ENCODE measurements at places on chromosomes 3 and 15.
A peak's percentile ranks its signal among the peaks of the same experiment; 100 is the strongest.

DNA sequence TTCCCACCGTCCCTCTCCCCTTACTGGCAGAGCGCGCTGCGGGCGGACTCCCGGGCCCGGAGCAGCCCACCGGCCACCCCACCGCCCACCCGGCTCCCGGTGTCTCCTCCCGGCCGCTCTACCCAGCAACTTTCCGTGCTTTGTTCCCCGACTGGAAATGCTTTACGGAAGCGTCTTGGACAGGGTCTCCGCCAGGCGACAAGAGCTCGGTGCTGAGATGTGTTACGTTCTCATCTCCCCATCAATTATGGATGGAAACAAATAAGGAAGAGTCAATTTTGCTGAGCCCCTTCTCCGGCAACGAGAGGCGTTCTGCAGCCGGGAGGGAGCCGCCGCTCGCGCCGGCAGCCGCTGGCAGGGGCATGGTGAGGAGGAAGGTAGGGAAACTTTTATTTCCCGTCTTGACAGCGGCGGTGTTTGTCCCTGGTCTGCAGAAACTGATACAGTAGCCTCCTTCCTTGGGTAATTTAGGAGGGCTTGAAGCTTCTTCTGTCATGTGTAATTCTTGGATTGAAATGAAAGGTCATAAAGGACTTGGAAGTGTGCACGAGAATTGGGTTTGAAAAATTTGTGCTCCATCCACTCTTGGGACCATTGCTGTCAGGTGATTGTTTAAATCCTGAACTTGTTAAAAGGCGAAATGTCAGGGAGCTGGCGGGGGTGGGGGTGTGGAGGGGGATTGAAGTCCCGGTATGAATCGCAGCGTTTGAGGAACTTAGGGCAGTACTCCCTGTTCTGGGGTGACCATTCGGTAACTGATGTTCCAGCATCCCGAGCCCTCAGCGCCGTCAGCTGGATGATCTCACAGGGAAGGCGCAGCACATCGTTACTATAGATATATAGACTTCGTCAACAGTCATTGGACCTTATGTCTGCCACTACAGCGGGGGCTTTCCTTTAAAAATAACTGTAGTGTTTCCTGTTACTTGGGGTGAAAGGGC lies 1.5 kb downstream of the SEMA6D start:
- no peak for DNase-seq

DNA sequence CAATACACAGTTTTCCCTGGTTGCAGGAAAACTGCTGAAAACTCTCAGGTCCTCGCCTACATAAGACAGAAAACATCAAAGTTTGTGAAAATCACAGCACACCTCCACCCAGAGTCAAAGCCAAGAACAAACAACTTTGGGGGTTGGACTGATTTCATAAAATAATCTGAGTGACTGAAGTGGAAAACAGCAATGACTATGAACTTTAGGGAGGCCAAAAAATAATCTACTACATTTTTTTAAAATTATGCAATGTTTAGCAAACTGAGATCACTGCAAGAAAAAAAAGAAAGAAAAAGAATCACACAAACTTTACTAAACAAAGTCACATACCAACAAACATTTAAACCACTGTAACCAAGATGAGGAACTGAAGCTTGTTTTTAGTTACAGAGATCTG lies 15.9 kb upstream of the FOXP1 start:
- no peak for DNase-seq

GRCh38 chr3:64560791-64561190 lies 127.0 kb downstream of the ADAMTS9 start:
- DNase-seq, result no peak

- peak; percentile 40 for DNase-seq
Observed at GRCh38 chr3:48656841-48657281, 5.8 kb downstream of the CELSR3 start.

DNA sequence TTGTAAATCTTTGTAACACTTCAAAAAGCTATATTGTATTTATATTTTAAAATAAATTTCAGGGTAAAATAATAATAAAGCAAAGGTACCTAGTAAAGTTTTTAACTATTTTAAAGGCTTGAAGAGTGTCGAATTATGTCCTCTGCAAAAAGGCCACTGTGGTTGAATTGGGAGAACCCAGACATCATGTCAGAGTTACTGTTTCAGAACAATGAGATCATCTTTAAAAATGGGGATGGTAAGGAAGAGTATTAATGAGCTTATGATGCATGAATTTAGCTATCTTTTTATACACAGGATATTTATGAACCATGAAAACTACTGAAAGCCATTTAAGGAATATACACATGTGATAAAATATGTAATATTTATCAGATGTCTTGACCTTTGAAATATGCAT lies 26.3 kb downstream of the KCNMB3 start:
- no peak for DNase-seq

GRCh38 chr3:150329408-150329807 lies 78.7 kb upstream of the TSC22D2 start:
- DNase-seq, result no peak

- no peak for DNase-seq
Observed at GRCh38 chr3:187946981-187947380, 201.7 kb upstream of the BCL6 start.

- peak; percentile 28 for DNase-seq
Observed at GRCh38 chr3:15064299-15064834, 748 bp downstream of the MRPS25 start.

DNA sequence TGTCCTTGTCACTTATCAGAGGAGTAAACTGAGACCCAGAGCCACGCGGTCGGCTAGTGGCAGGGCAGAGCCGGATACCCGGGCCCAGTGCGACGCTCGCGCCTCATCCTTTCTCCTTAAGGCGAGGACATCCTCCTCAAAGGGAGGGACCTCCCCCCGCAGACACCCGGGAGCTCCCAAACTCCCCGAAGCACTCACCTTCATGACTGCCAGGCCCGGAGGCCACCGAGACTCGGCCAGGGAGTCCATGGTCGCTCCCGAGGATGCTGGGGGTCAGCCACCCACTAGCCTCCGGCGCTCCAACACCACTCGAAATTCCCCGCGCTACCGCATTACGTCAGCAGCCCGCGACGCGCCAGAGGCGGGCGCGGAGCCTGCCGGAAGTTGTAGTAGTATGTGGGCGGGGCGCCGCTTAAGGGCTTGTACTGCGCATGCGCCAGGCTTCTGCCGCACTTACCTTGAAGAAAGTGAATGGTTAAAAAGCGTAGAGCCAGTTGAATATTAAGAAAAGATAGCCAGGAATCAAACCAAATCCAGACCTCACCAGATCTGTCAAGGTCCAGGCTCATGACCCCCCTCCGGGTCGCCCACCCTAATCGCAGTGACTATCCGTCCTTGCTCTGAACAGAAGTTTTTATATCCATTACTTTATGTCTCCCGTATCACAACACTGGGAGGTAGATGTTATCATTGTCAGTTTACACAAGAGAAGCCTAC lies at the start of gene RAD18:
Gene RAD18, minus strand, starts transcription at position 336 of the 717 bp plus-strand sequence. Its CDS starts 87 bp downstream, at position 249.
- DNase-seq, result peak; percentile 90

- DNase-seq, result no peak
Observed at GRCh38 chr3:173676094-173676493, 278.6 kb downstream of the NLGN1 start.

GRCh38 chr15:51283026-51283425 lies 55.4 kb downstream of the CYP19A1 start:
- no peak for DNase-seq

GRCh38 chr3:101351829-101352228 lies 31.5 kb upstream of the IMPG2 start:
- no peak for DNase-seq

- no peak for DNase-seq
Observed at GRCh38 chr15:49737127-49737526, 116.3 kb downstream of the DTWD1 start.

DNA sequence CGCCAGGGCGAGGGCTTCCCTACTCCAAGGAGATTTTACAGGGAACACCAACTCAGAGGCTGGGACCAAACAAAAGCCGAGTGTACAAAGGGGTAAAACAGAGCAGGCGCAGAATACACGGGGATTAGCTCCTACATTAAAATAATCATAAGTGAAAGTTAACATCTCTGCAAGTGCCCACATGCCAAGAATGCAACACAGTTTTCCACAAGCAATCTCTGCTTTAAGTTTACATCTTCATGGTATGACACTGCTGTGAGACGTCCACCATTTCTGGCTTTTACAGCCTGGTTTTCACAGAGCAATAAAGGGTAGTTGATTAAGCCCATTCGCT lies 500 bp upstream of the VGLL3 start:
- DNase-seq, result no peak

DNA sequence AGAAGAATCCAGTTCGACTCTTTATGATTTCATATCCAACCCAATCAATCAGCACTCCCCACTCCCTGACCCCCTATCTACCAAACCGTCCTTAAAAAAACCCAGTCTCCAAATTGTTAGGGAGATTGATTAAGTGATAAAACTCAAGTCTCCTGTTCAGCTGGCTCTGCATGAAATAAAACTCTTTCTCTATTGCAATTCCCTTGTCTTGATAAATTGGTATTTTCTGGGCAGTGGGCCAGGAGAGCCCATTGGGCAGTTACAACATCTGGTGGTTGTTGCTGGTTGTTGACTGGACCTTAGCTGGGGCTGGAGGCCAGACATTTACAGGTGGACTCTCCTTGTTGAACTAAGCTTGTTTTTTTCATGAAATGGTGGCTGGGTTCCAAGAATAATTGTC lies 642.3 kb downstream of the ROBO2 start:
- no peak for DNase-seq

DNA sequence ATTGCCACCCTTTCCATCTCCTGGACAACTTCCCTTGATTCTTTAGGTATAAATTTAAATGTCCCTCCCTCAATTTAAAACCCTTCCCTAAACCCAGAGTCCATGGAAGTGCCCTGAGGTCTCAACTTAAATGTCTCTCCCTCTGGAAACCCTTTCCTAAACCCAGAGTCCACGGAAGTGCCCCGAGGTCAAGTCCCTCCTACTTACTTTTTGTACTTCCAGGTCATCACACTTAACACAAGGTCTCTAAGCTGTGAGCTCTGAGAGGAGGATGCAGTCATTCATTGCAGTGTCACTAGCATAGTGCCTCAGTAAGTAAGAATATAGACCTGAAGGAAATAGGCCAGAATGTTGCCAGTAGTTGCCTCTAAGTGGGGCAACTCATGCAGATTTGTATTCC lies 78.2 kb upstream of the BNC1 start:
- DNase-seq, result no peak

DNA sequence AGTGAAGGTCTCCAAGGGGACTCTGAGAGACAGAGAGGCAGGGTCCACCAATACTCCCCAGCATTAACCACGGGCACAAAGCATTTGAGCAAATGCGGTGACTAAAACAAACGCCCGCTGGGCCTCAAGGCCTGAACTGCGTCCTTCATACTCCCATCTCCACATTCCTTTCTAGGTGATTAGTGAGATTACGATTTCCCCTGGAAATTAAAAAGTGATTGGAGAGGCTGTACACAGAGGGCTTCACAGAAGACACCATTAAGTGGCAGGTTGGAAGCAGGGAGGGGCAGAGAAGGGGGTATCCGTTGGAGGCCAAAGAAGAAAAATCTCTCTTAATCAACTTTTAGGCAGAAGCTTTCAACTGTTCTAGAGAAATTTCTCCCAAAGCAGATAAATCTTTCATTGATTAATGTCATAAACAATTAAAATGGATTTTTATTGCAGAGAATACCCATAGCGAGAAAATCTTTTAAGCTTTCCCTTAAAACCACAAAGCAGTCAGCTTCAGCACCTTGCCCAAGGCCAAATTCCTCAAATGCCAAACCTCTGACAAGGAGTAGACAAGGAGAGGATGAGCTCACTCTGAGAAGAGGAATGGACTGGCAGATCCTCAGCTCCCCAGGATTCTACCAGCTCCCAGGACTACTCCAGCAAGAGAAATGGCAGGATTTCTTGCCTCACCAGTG lies 38.2 kb downstream of the MB21D2 start:
- DNase-seq, result no peak

- no peak for DNase-seq
Observed at GRCh38 chr15:89379251-89379695, 44.6 kb upstream of the POLG start.

GRCh38 chr15:46442184-46442583 lies 807.4 kb downstream of the SQOR start:
- DNase-seq, result no peak

DNA sequence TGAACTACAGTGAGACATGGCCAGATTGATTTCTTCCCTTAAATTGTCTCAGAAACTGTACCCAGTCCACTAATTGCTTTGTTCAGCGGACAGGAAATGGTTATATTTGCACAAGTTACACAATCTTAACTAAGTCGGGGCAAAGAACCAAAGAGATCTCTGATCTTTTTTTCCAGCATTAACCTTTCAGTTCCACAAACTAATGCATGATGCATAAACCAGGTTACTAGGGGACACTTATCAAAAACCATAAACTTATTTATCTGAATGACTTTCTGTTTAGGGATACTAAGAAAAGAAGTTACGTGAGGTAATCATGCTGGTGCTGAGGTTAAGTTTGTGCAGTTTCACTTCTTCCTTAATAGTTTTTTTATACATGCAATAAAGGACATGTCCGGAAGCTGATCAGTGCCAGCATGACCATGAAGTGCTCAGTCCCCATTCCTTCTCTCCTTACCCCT lies 22.4 kb downstream of the FNDC3B start:
- DNase-seq, result no peak

GRCh38 chr15:88828791-88829190 lies 25.6 kb downstream of the ACAN start:
- no peak for DNase-seq

GRCh38 chr3:195544230-195544536 lies 1.1 kb upstream of the PPP1R2 start:
- DNase-seq, result no peak

GRCh38 chr3:86934851-86935250 lies 56.1 kb downstream of the VGLL3 start:
- no peak for DNase-seq

GRCh38 chr3:42114130-42114725 lies 23.1 kb downstream of the TRAK1 start:
- no peak for DNase-seq

DNA sequence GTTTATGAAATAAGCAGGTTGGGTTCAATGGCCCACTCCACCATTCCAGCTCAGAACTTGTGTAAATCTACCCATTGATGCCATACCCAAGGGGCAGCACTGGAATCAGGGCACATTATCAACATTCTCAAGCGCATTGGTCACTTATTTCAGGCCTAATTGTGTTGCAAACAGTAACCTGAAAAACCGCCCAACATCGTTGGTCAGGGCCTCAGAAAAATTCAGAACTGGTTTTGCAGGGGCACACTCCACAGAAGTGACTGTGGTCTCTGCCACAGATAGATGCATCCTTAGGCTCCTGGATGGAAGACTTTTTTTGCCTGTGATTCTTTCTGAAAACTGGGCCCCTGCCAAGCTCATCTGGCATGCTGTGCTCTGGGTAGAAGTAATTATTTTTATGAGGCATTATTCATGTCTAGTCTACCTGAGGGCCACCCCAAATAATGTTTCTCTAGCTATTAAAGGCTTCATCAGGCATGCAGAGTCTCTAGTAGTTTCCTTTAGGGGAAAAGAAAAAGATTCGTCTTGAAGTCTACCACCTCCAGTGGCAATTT lies 21.7 kb upstream of the LRTM1 start:
- DNase-seq, result no peak

DNA sequence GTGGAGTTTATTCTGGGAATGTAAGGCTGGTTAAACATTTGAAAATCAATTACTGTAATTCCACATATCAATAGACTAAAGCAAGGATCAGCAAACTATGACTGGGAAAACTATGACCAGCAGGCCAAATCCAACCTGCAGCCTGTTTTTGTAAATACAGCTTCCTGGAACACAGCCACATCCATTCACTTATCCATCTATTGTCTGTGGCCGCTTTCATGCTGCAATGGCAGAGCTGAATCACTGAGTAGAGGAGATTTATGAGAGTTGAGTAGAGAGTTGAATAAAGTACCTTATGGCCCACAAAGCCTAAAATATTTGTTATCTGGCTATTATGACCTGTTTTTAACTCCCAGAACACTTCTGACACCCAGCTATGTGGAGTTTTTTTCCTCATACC lies 12.2 kb downstream of the MYLK start:
- no peak for DNase-seq
